ENCODE measurements at places on chromosomes 5 and 9. TPM values are rescaled to one million over a fixed set of nuclear protein-coding genes. Genes with fewer than 3 reads are reported as not detected.

KLF4 gene
- 14.9 TPM for polyA plus RNA-seq

PCDHB3 gene
- polyA plus RNA-seq: 0.05 TPM

FBXL7 gene
- 0.22 TPM for polyA plus RNA-seq

RIOK2 gene
- 34.5 TPM for polyA plus RNA-seq

FRRS1L gene
- polyA plus RNA-seq: not detected

SCGB3A1 gene
- polyA plus RNA-seq: not detected

ADAMTSL1 gene
- 0.35 TPM for polyA plus RNA-seq

VAV2 gene
- polyA plus RNA-seq: 16.4 TPM

ZBTB6 gene
- 7.3 TPM for polyA plus RNA-seq

CKMT2 gene
- polyA plus RNA-seq: not detected

MZB1 gene
- 0.13 TPM for polyA plus RNA-seq

TGFBI gene
- polyA plus RNA-seq: 379 TPM

BRIX1 gene
- 27.3 TPM for polyA plus RNA-seq

GABRA6 gene
- not detected for polyA plus RNA-seq

IRX1 gene
- polyA plus RNA-seq: 2.4 TPM

C5orf52 gene
- polyA plus RNA-seq: not detected

AQP3 gene
- 215 TPM for polyA plus RNA-seq

TSSK1B gene
- polyA plus RNA-seq: 0.07 TPM

RHOBTB3 gene
- 7.3 TPM for polyA plus RNA-seq

PTGER4 gene
- 12.2 TPM for polyA plus RNA-seq

AHRR gene
- polyA plus RNA-seq: 0.24 TPM

TEX48 gene
- not detected for polyA plus RNA-seq

GALNT12 gene
- 1.2 TPM for polyA plus RNA-seq

IZUMO3 gene
- polyA plus RNA-seq: not detected

PTGS1 gene
- polyA plus RNA-seq: 4.5 TPM

SLC22A4 gene
- 1.4 TPM for polyA plus RNA-seq

SLU7 gene
- 18.0 TPM for polyA plus RNA-seq

ABO gene
- polyA plus RNA-seq: not detected

DMRTA1 gene
- polyA plus RNA-seq: 1.2 TPM

PDCD1LG2 gene
- polyA plus RNA-seq: 20.2 TPM

DNM1 gene
- 0.34 TPM for polyA plus RNA-seq

CCNB1 gene
- polyA plus RNA-seq: 38.8 TPM

TMEM215 gene
- polyA plus RNA-seq: not detected

FUT7 gene
- not detected for polyA plus RNA-seq

DAP gene
- polyA plus RNA-seq: 18.0 TPM

ZNF622 gene
- polyA plus RNA-seq: 19.8 TPM

CEP78 gene
- 13.2 TPM for polyA plus RNA-seq

Measured in keratinocyte (primary cell).